Vein endothelial cell (primary cell): ENCODE measurements at places on chromosomes 5 and 9. TPM values are rescaled to one million over a fixed set of nuclear protein-coding genes. Genes with fewer than 3 reads are reported as not detected.

The IFNA2 gene
- not detected in 2 replicates for total RNA-seq

The ARPC5L gene
- 21.9 and 27.9 TPM in 2 replicates for total RNA-seq

The PCDHGA12 gene
- total RNA-seq, result 6.9 and 12.0 TPM in 2 replicates

The GOLGA1 gene
- total RNA-seq, result 12.1 and 13.8 TPM in 2 replicates

The HK3 gene
- under 0.01 and 0.10 TPM in 2 replicates for total RNA-seq
